Hematopoietic multipotent progenitor cell treated with erythropoietin and hydrocortisone succinate and interleukin-3 and kit ligand, for 8 days (in vitro differentiated cells): ENCODE measurements at places on chromosomes 5 and 9.

GRCh38 chr9:98989036-98990000 lies 45.6 kb downstream of the COL15A1 start:
- no peak for DNase-seq

DNA sequence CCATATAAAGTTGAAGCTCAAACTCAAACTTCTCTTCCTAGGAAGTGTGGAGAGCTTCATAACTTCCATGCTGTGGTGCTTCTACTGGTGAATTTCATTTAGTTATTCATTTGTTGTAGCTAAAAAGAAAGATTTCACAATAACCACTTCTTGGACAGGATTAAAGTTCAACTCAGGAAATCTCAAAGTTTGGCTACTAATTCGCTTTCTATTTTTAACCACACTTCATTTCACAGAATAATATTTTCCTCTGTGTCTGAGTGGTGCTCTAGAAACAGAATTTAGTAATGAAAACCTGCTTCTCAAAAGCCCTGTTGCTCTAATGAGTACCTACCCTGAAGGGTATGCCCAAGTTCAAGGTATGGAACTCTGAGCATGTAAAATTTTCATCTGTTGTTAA lies 73.9 kb downstream of the ACTBL2 start:
- no peak for DNase-seq

DNA sequence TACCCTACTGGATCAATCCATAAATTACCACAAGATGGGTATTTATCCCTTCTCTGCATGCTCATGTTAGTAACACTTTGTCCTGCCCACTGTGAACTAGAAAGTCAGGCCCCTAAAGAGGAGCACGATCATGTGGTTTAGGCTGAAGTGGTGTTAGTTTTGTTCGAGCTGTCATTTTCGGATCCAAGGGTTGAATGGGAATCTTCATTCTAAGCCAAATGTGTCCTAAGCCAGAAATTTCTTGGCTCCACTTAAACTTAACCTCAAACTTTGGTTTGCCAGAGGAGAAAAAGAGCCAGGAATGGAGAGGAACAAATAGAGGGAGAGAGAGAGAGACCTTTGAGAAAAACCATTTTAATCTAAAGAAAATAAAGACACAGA lies 837.7 kb upstream of the ZNF608 start:
- no peak for DNase-seq

DNA sequence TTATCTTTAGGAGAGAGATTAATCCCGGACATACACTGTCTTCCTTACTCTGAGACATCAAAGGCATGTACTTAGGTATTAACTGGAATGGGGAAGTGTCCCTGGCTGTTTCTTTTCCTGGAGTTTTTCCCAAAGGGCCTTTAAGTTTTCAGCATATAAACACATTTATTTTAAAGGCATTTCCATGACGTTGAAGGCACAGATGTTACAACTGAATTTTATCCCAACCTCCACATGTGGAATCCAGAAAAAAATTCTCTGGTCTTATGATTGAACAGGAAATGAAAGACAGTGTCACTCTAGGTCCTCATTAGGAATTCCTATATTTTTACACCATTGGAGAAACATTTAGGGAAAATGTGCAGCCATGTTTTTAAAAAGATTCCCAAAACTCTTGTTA lies 41.6 kb upstream of the SHOC1 start:
- no peak for DNase-seq

GRCh38 chr5:74864823-74865222 lies 1.4 kb downstream of the FAM169A start:
- DNase-seq, result no peak

DNA sequence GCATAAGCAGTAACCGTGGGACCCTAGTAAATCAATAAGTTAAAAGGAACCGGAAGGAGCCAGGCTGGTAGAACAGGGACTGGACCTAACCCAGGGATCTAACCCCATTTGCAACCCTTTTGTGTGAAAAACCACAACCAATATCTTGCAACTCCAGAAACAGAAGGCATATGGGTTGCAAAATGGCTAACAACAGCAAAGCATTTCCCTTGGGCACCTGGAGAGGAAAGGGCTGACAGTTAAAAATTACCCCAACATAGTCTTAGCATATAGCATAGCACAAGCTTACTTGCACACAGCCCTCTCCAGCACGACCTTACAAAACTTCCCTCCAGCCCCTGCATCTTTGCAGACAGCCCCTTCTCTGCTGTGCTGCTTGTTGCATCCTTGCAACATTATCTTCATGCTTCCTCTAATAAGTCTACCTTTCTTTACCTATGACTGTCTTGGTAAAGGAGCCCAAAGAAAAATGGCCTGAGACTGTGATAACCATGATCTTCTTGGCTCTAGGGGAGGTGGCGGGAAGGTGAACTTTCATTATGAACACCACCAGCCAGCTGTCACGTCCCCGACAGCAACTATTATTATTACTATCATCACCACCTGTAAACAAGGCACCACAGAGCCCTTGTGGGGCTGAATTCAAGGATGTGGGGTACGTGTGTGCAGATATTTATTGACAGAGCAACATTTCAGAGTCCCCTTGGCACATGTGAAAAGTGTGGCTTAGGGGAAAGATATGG lies 49.8 kb downstream of the PRRC1 start:
- DNase-seq, result no peak

DNA sequence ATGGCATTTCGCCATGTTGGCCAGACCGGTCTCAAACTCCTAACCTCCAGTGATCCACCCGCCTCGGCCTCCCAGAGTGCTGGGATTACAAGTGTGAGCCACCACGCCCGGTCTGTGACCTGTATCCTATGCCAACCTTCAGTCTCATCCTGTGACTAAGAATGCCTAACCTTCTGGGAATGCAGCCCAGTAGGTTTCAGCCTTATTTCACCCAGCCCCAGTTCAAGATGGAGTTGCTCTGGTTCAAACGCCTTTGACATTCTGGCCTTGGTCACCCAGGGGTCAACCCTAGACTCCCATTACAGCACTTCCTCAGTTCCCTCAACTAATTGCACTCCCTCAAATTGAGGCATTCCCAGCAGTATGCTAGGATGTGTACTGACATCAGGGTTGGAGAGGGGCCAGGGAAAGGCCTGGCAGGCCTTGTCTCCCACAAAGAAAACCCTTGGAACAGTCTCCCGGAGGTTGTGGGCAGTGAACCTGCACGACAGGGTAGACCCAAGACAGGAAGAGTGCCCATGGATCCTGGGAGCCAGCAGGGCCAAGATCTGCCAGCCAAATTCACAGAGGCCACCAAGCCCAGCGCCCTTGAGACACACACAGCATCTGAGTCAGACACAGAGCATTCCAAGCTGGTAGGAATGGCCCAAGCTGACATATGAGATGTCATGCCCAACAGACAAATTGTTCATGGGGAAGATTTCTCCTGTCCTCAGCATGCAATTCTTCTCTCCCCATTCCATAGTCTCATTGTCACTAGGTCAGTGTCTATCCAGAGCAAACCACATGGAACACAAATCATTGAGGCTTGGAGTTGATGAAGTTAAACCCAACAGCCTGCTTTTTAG lies 24.9 kb upstream of the SMU1 start:
- DNase-seq, result no peak

GRCh38 chr9:87713988-87714330 lies 12.0 kb upstream of the CTSL start:
- no peak for DNase-seq

- DNase-seq, result no peak
Observed at GRCh38 chr9:85522459-85523092, 219.2 kb downstream of the AGTPBP1 start.

DNA sequence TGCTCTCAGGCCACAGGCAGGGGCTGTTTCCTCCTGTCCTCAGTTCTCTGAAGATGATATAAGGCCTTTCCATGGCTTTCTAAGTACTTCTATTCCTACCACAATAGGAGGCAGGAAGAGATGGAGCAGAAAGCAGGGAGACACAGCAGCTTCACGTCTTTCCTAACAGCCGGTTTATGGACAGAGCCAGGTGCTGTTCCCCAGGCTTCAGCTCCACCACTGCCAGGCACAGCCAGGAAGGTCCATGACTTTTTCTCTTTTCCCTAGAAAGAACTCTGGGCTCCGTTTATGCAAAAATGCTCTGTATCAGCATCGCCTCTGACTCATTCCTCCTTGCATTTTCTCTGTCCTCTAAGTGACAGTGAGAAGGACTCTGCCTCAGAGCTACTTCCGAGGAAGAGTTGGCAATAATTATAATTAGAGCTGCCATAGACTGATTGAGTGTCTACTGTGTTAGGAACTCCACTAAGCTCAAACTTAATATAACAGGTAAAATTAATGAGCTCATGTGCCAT lies 478.5 kb downstream of the RASEF start:
- DNase-seq, result no peak

GRCh38 chr9:136628268-136628667 lies 34.4 kb upstream of the EGFL7 start:
- no peak for DNase-seq
